ENCODE measurements at places on chromosomes 5 and 9.

DNA sequence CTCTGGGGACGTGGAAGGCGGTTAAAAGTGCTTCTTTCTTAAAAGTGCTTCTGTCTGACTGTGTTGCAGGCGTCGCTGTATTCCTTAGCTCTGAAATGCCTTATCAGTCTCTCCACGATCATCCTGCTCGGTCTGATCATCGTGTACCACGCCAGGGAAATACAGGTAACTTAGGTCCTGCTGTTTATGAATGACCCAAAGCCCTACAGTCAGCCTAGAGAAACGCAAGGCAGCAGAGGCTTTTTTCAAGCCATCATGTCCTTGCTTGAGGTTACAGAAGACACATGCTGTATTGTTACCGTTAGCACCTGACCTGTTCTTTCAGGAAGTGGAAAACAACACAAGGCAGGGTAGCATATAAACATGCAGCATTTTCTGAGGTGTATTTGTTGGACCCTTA, 2.0 kb downstream of the KCNN2 start:
- H3K27me3 ChIP-seq, result peaks cover 37% of the 10 kb centered on the region
- peaks cover 23% of the 10 kb centered on the region for H3K4me1 ChIP-seq
- peak overlapping the region; percentile 88 for H3K27ac ChIP-seq

DNA sequence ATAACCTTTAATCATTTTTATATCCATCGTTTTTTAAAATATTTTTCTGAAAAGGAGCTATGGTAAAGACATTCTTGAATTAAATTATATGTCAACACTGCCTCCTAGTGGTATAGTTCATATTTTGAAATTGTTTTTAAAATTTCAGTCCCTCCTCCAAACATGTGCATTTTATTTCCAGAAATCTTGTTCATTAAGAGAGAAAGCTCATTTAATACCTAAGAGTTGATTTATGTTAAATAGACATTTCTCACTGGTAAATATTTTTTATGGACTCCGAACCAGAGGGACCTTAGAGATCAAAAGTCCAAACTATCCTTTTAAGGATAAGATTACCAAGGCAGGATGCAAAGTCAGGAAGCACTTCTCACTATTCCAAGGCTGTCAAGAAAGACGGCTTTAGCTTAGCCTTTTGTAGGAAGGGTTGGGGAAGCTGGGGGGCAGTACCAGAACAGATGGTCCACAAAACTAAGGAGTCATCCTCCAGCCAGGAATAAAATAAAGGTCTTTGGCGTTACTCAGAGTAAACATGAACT, 21.6 kb downstream of the BHMT start:
- H3K27me3 ChIP-seq, result peaks cover 12% of the 10 kb centered on the region
- H3K36me3 ChIP-seq, result no peaks in the 10 kb centered on the region
- no peak overlapping the region for H3K27ac ChIP-seq
- DNase-seq, result no peak

DNA sequence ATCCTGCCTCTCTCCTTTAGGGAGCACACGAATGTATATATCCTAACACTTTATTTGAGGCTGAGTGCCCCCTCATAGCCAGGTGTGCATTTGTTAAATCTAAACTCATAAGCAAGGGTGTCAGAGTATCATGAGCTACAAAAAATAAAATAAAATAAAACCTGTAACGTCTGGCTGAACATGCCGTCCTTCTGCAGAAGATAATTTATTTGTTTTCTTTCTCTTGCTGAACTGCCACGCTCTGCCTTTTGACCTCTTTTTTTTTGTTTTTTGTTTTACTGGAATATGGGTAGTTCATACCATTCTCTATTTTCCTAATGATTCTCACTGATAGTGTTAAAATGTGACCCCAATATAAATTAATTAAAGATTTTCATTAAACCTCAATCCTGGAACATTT, 117.7 kb upstream of the MPDZ start:
- H3K36me3 ChIP-seq, result no peaks in the 10 kb centered on the region
- H3K4me1 ChIP-seq, result no peaks in the 10 kb centered on the region
- no peak for DNase-seq
- H3K27me3 ChIP-seq, result no peaks in the 10 kb centered on the region

GRCh38 chr9:131631306-131631705, 86.0 kb downstream of the PRRT1B start:
- peaks cover 86% of the 10 kb centered on the region for H3K36me3 ChIP-seq
- H3K27me3 ChIP-seq, result no peaks in the 10 kb centered on the region
- H3K4me1 ChIP-seq, result peaks cover 92% of the 10 kb centered on the region
- DNase-seq, result no peak

DNA sequence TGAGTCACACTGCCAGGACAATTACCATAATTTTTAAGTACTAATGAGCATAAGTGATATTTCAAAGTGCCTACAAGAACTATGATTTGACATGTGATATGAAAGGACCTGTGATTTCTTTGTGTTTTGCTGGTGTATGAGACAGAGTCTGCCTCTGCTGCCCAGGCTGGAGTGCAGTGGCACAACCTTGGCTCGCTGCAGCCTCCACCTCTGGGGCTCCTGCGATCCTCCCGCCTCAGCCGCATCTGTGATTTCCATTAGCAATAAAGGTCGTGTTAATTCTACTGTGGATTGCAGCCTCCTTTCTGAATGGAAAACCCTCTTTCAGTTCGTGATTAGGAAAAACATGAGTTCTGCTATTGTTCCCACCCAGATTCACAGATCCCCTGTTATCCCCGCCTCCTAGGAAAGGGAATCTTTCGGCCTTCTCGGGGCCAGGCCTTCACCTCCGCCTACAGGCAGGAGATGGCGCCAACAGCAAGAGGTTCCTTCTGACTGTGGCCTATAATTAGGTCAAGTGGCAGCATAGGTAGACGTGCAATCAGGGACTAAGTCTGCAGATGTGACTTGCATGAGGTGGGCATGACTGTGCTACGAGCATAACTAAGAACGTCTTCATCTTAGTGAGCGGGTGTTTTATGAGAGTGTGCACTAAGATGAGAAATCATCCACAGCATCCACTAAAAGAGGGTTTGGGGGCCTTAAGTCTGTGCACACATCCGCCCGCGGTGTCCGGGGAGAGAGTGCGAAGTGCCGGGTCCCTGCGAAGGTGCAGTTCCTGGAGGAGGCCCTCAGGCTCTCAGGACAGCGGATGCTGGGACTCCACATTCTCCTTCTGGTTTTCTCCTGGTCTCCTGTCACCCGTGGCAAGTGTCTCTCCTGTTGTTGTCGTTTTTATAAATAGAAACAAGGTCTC, 23.1 kb downstream of the TRIM7 start:
- H3K4me1 ChIP-seq, result peaks cover 25% of the 10 kb centered on the region
- H3K27me3 ChIP-seq, result peaks cover 3% of the 10 kb centered on the region
- H3K4me3 ChIP-seq, result peak overlapping the region; percentile 68
- peaks cover 6% of the 10 kb centered on the region for H3K36me3 ChIP-seq
- peak; percentile 59 for DNase-seq

DNA sequence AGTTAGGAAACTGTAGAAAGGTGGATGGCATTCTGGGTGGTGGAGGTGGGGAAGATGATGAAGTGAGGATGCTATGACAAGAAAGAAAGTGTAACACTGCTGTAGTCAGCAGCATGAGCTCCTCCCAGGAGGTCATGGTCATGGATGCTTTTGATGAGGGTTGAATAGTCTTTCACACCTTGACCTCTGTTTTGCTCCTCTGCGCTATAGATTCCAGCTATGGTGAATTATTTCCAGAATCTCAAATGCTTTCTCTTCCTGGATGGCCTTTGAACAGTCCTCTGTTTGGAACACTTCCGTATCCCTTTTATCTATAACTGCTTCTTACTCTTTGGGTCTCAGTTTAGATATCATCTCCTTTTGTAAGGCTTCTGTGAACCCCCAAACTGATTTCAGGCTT, 165.9 kb upstream of the PPP1R2B start:
- H3K36me3 ChIP-seq, result no peaks in the 10 kb centered on the region
- H3K4me1 ChIP-seq, result no peaks in the 10 kb centered on the region
- H3K27me3 ChIP-seq, result peaks cover 6% of the 10 kb centered on the region
- H3K4me3 ChIP-seq, result no peak overlapping the region
- H3K27ac ChIP-seq, result no peak overlapping the region

- H3K4me3 ChIP-seq, result no peak overlapping the region
- H3K27me3 ChIP-seq, result no peaks in the 10 kb centered on the region
- no peaks in the 10 kb centered on the region for H3K36me3 ChIP-seq
- H3K27ac ChIP-seq, result no peak overlapping the region
- no peak for DNase-seq
Observed at GRCh38 chr9:18296702-18297055, 177.3 kb upstream of the ADAMTSL1 start.

GRCh38 chr9:21414220-21414940, 5.5 kb downstream of the IFNA8 start:
- peaks cover 26% of the 10 kb centered on the region for H3K4me1 ChIP-seq
- peaks cover 33% of the 10 kb centered on the region for H3K27me3 ChIP-seq
- no peak for DNase-seq
- H3K27ac ChIP-seq, result no peak overlapping the region
- H3K36me3 ChIP-seq, result no peaks in the 10 kb centered on the region

- peaks cover 44% of the 10 kb centered on the region for H3K36me3 ChIP-seq
- H3K27me3 ChIP-seq, result no peaks in the 10 kb centered on the region
- H3K27ac ChIP-seq, result peak overlapping the region; percentile 63
Observed at GRCh38 chr9:92657296-92658094, 12.4 kb downstream of the IPPK start.

GRCh38 chr5:11797132-11797531, 107.1 kb downstream of the CTNND2 start:
- no peak for DNase-seq
- H3K36me3 ChIP-seq, result no peaks in the 10 kb centered on the region
- no peaks in the 10 kb centered on the region for H3K4me1 ChIP-seq
- H3K4me3 ChIP-seq, result no peak overlapping the region
- H3K27me3 ChIP-seq, result no peaks in the 10 kb centered on the region

- peaks cover 28% of the 10 kb centered on the region for H3K4me1 ChIP-seq
- peak overlapping the region; percentile 85 for H3K4me3 ChIP-seq
- no peak for DNase-seq
- peaks cover 17% of the 10 kb centered on the region for H3K36me3 ChIP-seq
Observed at GRCh38 chr9:35605351-35606137, 482 bp downstream of the TESK1 start.

DNA sequence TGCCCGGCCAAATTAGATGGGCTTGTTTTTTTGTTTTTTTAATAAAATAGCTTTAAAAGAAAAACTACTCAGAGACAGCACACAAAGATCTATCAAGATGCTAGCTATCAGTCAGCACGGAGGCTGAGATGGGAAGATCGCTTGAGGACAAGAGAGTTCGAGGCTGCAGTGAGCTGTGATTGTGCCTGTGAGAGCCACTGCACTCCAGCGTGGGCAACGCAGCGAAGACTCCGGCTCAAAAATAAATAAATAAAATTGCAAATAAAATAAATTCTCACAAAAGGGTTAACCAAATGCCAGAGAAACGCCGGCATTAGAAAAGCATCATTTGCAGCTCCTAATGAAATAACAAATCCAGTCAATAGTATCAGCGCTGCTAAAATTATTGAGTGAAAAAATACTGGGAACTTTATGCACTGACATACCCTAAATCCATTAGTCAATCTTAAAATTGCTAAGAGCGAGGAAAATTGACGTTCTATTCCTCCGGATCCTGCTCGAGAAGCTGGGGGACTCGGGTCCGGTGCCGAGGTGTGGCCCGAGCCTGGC, 681 bp downstream of the CPLANE1 start:
- H3K36me3 ChIP-seq, result peaks cover under 1% of the 10 kb centered on the region
- H3K4me1 ChIP-seq, result peaks cover 4% of the 10 kb centered on the region
- peak overlapping the region; percentile 93 for H3K27ac ChIP-seq
- no peaks in the 10 kb centered on the region for H3K27me3 ChIP-seq
- DNase-seq, result no peak

DNA sequence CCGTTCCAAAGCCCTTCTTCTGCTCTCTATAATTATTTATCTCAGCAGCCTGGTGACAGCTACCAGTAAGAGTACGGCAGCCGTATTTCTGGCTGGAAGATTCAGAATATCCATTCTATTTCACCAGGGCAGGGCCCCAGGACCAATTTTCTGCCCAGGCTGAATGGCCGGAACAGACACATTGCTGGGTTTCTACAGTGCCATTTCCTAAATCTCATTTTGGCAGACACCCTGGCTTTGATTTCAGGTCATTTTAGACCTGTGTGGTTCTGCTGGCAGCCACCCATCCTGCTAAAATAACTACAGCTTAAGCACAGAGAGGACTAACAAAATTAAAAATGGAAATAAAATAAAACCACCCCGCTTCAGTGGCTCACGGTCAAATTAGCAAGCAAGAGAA, 95.0 kb downstream of the CRB2 start:
- no peak for DNase-seq
- H3K4me1 ChIP-seq, result no peaks in the 10 kb centered on the region
- H3K27me3 ChIP-seq, result no peaks in the 10 kb centered on the region
- H3K4me3 ChIP-seq, result no peak overlapping the region
- no peak overlapping the region for H3K27ac ChIP-seq

GRCh38 chr9:97559111-97559514, 57.6 kb downstream of the TMOD1 start:
- no peak for DNase-seq
- peaks cover 4% of the 10 kb centered on the region for H3K4me1 ChIP-seq
- no peak overlapping the region for H3K27ac ChIP-seq
- no peak overlapping the region for H3K4me3 ChIP-seq
- H3K36me3 ChIP-seq, result no peaks in the 10 kb centered on the region

- H3K4me1 ChIP-seq, result peaks cover 23% of the 10 kb centered on the region
- peaks cover 46% of the 10 kb centered on the region for H3K36me3 ChIP-seq
- no peaks in the 10 kb centered on the region for H3K27me3 ChIP-seq
- DNase-seq, result no peak
Observed at GRCh38 chr5:5480481-5481111, 58.1 kb downstream of the ICE1 start.

GRCh38 chr5:96177303-96177869, 215.7 kb upstream of the ELL2 start:
- no peak overlapping the region for H3K4me3 ChIP-seq
- H3K27ac ChIP-seq, result no peak overlapping the region
- no peak for DNase-seq
- no peaks in the 10 kb centered on the region for H3K36me3 ChIP-seq
- no peaks in the 10 kb centered on the region for H3K4me1 ChIP-seq

DNA sequence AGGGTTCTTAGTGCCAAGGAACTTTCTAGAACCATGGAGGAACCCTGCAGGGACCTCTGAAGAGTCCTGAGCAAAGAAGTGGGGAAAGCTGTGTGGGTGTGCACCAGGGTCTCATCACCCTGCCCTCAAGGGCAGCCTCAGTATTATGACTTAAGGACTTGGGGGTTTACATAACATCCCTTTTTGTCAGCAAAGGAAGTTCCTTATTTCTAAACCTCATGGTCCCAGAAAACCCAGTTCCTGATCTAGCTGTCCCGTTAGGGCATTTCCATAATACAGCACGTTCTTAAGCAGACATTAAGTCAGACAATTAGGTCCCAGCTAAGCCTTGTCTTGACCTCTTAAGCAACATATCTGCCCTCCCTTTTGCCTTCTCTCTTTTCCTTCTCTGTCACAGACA, 57.3 kb downstream of the DAPK1 start:
- DNase-seq, result no peak
- peaks cover 6% of the 10 kb centered on the region for H3K4me1 ChIP-seq
